ENCODE measurements at places on chromosomes 7 and 10. TPM values are rescaled to one million over a fixed set of nuclear protein-coding genes. Genes with fewer than 3 reads are reported as not detected.

DNA sequence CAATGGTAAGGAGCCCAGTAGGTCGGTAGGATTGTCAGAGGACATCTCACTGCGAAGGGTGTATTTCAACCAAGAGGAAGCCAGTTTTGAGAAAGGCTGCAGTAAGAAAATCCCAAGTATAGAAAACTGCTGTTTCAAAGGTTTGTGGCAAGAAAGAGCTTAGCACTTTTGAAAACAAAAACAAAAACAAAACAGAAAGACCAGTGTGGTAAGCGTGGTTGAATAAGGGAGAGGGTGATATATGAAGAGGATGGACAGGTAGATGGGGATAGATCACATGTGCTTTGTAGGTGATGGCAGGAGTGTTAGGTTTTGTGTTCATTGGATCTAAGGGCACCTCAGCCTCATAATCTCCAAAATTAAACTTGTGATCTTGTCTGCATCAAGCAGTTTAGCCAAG, 141.6 kb upstream of the WNT16 start:
- H3K27ac ChIP-seq, result no peak overlapping the region
- H3K27me3 ChIP-seq, result peaks cover 2% of the 10 kb centered on the region
- DNase-seq, result no peak
- no peaks in the 10 kb centered on the region for H3K36me3 ChIP-seq
- no peak overlapping the region for H3K4me3 ChIP-seq

GRCh38 chr10:114044247-114045135, 825 bp downstream of the ADRB1 start:
- peaks cover 4% of the 10 kb centered on the region for H3K4me1 ChIP-seq
- peak; percentile 10 for DNase-seq
- H3K36me3 ChIP-seq, result no peaks in the 10 kb centered on the region
- peaks cover 9% of the 10 kb centered on the region for H3K27me3 ChIP-seq
- no peak overlapping the region for H3K27ac ChIP-seq

DNA sequence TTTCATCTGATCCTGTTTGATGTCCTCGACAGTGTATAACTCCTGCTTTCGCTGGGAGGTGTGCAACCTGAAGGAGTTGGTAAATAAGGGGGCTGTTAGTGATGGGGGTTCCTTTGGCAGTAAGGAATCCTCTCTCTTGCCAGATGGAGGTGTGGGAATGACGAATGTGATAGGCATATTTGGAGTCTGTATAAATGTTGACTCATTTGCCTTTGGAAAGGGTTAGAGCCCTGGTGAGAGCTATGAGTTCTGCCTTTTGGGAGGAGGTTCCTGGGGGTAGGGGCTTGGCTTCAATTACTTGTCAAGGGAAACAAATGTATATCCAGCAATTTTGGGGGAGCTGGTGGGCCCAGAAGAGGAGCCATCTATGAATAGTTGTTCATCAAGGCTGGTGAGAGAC, 11.4 kb upstream of the CHST3 start:
- DNase-seq, result no peak
- H3K27ac ChIP-seq, result no peak overlapping the region
- H3K27me3 ChIP-seq, result peaks cover 14% of the 10 kb centered on the region
- peaks cover 12% of the 10 kb centered on the region for H3K4me1 ChIP-seq
- H3K4me3 ChIP-seq, result no peak overlapping the region

DNA sequence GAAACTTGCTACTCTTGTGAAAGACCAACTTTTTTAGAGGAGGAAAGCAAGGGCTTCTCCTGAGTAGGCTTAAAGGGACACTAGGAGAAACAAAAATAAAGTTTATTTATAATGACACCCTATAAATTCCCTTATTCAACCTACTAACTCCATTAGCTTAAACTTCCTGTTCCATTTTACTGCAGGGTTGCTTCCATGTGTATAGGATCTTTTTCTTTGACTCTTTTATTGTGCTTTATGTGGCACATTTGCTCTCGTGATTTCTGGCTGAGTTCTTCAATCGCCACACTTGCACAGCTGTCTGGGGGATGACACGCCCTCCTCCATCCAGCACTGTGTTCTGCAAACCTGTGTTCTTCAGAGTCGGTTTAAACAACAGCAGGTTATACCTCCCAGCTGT, 225.7 kb upstream of the NPVF start:
- H3K27ac ChIP-seq, result no peak overlapping the region
- no peak for DNase-seq
- H3K4me3 ChIP-seq, result no peak overlapping the region
- H3K4me1 ChIP-seq, result no peaks in the 10 kb centered on the region

- H3K36me3 ChIP-seq, result no peaks in the 10 kb centered on the region
- no peaks in the 10 kb centered on the region for H3K27me3 ChIP-seq
- H3K4me3 ChIP-seq, result no peak overlapping the region
- H3K4me1 ChIP-seq, result peaks cover 8% of the 10 kb centered on the region
- no peak for DNase-seq
These were observed 3.0 kb upstream of the PSAP start for GRCh38 chr10:71854031-71854430.

GRCh38 chr7:102889851-102890250, 22.9 kb upstream of the LRRC17 start:
- no peak overlapping the region for H3K4me3 ChIP-seq
- no peaks in the 10 kb centered on the region for H3K36me3 ChIP-seq
- DNase-seq, result peak; percentile 52
- peak overlapping the region; percentile 89 for H3K27ac ChIP-seq

GRCh38 chr7:149620961-149621360, 123.4 kb upstream of the ZNF746 start:
- no peak for DNase-seq
- H3K36me3 ChIP-seq, result peaks cover 15% of the 10 kb centered on the region
- H3K4me1 ChIP-seq, result peaks cover 10% of the 10 kb centered on the region

DNA sequence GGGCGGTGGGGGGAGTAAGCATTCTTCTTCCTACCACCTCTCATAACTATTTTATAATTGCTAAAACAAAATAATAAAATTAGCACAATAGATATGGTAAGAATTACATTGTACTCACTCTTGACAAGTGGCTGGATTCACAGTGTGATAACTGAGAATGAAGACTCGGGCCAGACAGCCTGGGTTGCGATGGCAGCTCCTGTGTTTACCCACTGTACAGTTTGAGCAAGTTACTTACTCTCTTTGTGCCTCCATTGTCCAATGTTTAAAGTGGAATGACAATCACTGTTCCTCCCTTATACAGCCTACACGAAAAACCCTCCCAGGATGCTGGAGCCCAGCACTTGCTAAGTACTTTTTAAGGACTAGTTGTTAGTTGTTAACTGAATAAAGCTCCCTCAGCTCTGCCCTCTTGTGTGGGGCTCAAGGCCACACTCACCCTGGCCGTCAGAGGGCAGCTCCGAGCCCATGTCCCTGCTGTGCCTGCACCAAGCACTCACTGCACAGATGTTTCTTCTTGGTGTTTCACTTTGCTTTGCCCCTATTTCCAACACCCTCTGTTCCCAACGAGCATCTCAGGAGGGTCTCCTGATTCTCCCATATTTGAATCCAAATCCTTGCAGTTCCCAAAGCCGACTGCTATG, 56.4 kb upstream of the NPS start:
- H3K27ac ChIP-seq, result no peak overlapping the region
- no peak overlapping the region for H3K4me3 ChIP-seq
- no peaks in the 10 kb centered on the region for H3K27me3 ChIP-seq
- H3K4me1 ChIP-seq, result no peaks in the 10 kb centered on the region
- no peaks in the 10 kb centered on the region for H3K36me3 ChIP-seq

GRCh38 chr7:79420464-79420863, 33.0 kb downstream of the MAGI2 start:
- no peak overlapping the region for H3K27ac ChIP-seq
- H3K4me1 ChIP-seq, result no peaks in the 10 kb centered on the region
- H3K36me3 ChIP-seq, result no peaks in the 10 kb centered on the region

- no peak overlapping the region for H3K27ac ChIP-seq
- H3K4me1 ChIP-seq, result peaks cover 14% of the 10 kb centered on the region
- no peaks in the 10 kb centered on the region for H3K36me3 ChIP-seq
- peaks cover 13% of the 10 kb centered on the region for H3K27me3 ChIP-seq
- no peak overlapping the region for H3K4me3 ChIP-seq
These were observed 2.8 kb upstream of the GAL3ST4 start for GRCh38 chr7:100171087-100171681.

GRCh38 chr10:10676972-10677371, 340.7 kb upstream of the CELF2 start:
- no peak for DNase-seq
- H3K4me1 ChIP-seq, result no peaks in the 10 kb centered on the region
- no peaks in the 10 kb centered on the region for H3K27me3 ChIP-seq
- no peak overlapping the region for H3K27ac ChIP-seq
- H3K36me3 ChIP-seq, result no peaks in the 10 kb centered on the region

DNA sequence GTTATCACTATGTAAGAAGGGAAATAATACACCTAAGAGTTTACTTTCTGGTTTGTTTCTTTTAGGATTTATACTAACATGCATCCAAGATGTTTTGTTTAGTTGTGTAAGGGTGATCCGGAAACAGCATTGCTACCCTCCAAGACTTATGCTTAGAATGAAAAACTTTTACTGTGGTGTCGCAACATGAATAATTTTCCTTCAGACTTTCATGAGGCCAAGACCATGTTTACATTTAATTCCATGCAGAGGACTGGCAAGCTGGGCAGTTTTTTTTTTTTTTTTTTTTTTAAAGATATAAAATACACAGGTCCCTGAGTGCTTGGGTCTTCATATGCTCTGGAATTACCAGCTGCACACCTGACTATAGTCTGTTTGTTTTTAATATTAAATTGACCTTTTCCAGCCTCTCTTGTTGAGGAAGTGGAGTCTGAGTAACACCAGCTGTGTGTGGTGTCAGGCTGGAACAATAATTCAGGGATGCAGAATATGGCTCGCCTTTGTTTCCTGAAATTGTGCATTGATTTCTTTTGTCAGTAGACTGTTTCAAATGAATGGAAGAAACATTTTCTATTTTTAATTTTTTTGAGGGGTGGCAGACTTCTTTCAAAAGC, 81.7 kb downstream of the ST7 start:
- H3K4me1 ChIP-seq, result peaks cover 19% of the 10 kb centered on the region
- no peaks in the 10 kb centered on the region for H3K27me3 ChIP-seq
- H3K27ac ChIP-seq, result peak overlapping the region; percentile 46
- H3K36me3 ChIP-seq, result no peaks in the 10 kb centered on the region
- H3K4me3 ChIP-seq, result no peak overlapping the region
- peak; percentile 90 for DNase-seq

DNA sequence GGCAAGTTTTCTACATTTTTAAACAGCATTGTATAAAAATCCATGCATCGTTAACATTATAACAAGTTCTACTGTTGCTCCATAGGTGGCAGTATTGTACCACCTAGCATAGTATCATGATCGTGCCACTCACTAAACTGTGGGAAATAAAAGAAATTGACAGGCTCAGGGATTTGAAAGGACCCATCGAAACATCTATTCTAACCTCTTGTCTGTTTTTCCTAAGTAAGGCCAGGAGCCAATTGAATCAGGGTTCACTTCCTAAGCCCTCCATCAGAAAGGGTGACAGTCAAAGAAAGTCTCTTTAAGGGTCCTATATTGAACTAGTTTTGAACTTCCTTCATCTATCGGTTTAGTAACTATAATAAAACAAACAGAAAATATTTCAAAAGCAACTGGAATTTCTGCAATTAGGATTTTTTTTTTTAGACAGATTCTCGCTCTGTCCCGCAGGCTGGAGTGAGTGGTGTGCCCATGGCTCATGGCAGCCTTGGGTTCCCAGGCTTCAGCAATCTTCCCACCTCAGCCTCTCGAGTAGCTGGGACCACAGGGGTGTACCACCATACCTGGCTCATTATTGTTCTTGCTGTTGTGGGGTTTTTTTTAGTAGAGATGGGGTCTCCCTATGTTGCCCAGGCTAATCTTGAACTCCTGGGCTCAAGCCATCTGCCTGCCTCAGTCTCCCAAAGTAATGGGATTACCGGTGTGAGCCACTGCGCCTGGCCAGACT, 9.4 kb downstream of the HACD1 start:
- no peak overlapping the region for H3K4me3 ChIP-seq
- H3K36me3 ChIP-seq, result no peaks in the 10 kb centered on the region
- H3K27me3 ChIP-seq, result no peaks in the 10 kb centered on the region

- no peak overlapping the region for H3K27ac ChIP-seq
- H3K36me3 ChIP-seq, result no peaks in the 10 kb centered on the region
- no peak overlapping the region for H3K4me3 ChIP-seq
These were observed 510.0 kb downstream of the ANKRD7 start for GRCh38 chr7:118734541-118734940.

Gene PLA2G12B
- polyA plus RNA-seq, result not detected

Gene CLDN4
- polyA plus RNA-seq, result 0.15 TPM

Gene ANKRD22
- not detected for polyA plus RNA-seq

Gene PPP1R3C
- 2.0 TPM for polyA plus RNA-seq

Gene FXYD4
- not detected for polyA plus RNA-seq
